ENCODE measurements at places on chromosomes 16 and 17. TPM values are rescaled to one million over a fixed set of nuclear protein-coding genes. Genes with fewer than 3 reads are reported as not detected.
A peak's percentile ranks its signal among the peaks of the same experiment; 100 is the strongest.

Gene TBC1D3B
- total RNA-seq, result 12.5 TPM

DNA sequence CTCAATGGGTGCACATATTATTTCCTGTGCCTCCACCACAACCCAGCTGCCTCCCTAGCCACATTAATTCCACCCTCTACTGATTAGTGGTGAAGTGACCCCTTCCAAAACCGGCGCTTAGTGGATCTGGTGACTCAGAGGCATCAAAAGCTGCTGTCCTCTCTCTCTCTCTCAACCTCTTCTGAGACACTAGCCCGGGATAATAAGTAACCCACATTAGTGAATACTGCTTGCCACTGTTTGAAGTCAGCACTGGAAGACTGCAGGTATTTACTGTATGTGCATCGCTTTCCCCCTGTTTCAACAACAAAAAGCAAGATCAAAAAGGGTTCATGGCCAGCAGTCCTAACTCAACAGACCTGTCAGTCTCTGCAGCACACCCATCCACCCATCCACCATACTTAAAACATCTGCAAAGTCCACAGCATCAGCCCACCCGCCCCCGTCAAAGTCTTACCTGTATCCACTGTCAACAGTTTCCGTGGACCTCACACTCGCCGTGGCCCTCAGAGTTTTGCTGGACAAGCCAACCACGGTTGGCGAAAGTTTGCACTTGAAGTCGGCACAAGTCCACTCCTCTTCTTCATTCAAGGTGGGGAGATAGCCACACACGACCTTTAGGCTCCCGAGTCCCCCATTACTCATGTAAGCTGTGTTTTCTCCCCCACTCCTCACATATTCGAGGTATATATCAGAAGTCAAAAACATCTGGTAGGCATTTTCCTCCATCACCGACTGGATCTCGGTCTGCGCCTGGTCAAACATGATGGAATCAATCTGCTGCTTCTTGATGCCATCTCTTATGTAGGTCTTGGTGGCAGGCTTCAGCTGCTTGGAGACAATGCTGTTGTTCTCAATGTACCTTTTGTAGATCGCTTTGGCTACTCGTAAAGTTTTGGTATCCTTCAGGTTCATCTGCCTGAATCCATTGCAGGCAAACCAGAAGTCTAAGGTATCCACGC is 3.8 kb downstream of the AXIN2 start:
- H3K4me1 ChIP-seq, result peaks cover 23% of the 10 kb centered on the region
- no peak overlapping the region for H3K27ac ChIP-seq
- H3K27me3 ChIP-seq, result peaks cover 3% of the 10 kb centered on the region
- H3K36me3 ChIP-seq, result peaks cover 14% of the 10 kb centered on the region
- DNase-seq, result no peak
- H3K4me3 ChIP-seq, result no peak overlapping the region

Gene KRTAP17-1
- not detected for total RNA-seq

GRCh38 chr16:57601801-57602478 is 26.5 kb upstream of the ADGRG1 start:
- peaks cover 2% of the 10 kb centered on the region for H3K36me3 ChIP-seq
- no peaks in the 10 kb centered on the region for H3K27me3 ChIP-seq
- no peak overlapping the region for H3K4me3 ChIP-seq

Gene TBX21
- total RNA-seq, result not detected

Gene CRHR1
- 0.41 TPM for total RNA-seq

DNA sequence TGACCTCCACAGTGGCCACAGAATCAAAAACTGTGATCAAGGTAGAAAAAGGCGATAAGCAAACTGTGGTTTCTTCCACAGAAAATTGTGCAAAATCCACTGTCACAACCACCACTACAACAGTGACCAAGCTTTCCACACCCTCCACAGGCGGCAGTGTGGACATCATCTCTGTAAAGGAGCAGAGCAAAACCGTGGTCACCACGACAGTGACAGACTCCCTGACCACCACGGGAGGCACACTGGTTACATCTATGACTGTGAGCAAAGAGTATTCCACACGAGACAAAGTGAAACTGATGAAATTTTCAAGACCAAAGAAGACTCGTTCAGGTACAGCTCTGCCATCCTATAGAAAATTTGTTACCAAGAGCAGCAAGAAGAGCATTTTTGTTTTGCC is 83.6 kb downstream of the C17orf58 start:
- no peak overlapping the region for H3K27ac ChIP-seq
- H3K4me1 ChIP-seq, result peaks cover 9% of the 10 kb centered on the region
- H3K27me3 ChIP-seq, result no peaks in the 10 kb centered on the region
- no peak overlapping the region for H3K4me3 ChIP-seq

GRCh38 chr16:66432429-66432828 is 5.3 kb downstream of the BEAN1 start:
- peaks cover 14% of the 10 kb centered on the region for H3K4me1 ChIP-seq
- peaks cover 50% of the 10 kb centered on the region for H3K27me3 ChIP-seq
- H3K27ac ChIP-seq, result no peak overlapping the region
- no peak for DNase-seq
- no peak overlapping the region for H3K4me3 ChIP-seq

DNA sequence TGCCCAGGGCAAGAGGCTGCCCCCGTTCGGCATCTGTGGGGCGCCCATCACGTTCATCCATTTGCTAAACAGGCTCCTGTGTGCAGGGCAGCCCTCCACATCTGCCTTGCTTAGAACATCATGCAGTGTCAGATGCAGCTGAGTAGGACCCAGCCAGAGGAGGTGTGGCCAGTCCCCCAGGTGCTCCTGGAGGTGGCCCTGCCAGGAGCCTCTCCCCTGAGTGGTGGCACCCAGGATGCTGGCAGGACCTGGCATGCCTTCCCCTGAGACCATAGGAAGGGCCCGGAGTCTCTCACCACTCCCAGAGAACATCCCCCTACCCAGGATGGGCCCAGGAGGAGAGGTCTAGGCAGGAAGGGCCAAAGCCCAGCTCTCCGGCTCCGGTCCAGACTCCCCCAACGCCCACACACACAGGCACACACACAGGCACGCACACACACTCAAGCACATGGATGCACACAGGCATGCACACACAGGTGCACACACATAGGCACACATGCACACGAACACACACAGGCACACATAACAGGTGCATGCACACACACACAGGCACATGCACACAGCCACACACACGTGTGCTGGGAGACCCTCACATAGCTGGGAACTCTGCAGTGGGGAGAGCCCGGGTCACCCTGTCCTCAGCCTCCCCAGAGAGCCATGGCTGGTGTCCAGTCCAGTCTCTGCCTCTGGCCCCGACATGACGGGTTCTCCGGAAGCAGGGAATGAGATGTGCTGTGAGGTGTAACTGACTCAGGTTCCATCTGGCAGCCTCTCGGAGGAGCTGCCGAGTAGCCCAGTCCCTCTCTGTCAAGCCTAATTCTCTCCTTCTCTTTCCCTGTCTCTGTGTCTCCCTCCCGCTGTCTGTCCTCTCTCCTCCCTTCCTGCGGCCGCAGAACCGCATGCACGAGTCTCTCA is 74.6 kb downstream of the AMFR start:
- H3K4me3 ChIP-seq, result no peak overlapping the region
- H3K4me1 ChIP-seq, result peaks cover 5% of the 10 kb centered on the region
- H3K27ac ChIP-seq, result no peak overlapping the region
- H3K27me3 ChIP-seq, result no peaks in the 10 kb centered on the region
- H3K36me3 ChIP-seq, result no peaks in the 10 kb centered on the region
- no peak for DNase-seq

GRCh38 chr17:41792845-41793783 is 6.6 kb upstream of the JUP start:
- peaks cover 11% of the 10 kb centered on the region for H3K4me1 ChIP-seq
- DNase-seq, result no peak
- H3K4me3 ChIP-seq, result peak overlapping the region; percentile 27
- no peak overlapping the region for H3K27ac ChIP-seq

GRCh38 chr17:70169709-70170597 is 621 bp downstream of the KCNJ2 start:
- H3K36me3 ChIP-seq, result no peaks in the 10 kb centered on the region
- H3K27ac ChIP-seq, result no peak overlapping the region
- H3K27me3 ChIP-seq, result peaks cover 40% of the 10 kb centered on the region
- peaks cover 28% of the 10 kb centered on the region for H3K4me1 ChIP-seq

- H3K27ac ChIP-seq, result no peak overlapping the region
- H3K36me3 ChIP-seq, result peaks cover 15% of the 10 kb centered on the region
- H3K4me1 ChIP-seq, result no peaks in the 10 kb centered on the region
- no peak for DNase-seq
- no peaks in the 10 kb centered on the region for H3K27me3 ChIP-seq
Measured at GRCh38 chr16:28984091-28984490, 761 bp upstream of the LAT start.

DNA sequence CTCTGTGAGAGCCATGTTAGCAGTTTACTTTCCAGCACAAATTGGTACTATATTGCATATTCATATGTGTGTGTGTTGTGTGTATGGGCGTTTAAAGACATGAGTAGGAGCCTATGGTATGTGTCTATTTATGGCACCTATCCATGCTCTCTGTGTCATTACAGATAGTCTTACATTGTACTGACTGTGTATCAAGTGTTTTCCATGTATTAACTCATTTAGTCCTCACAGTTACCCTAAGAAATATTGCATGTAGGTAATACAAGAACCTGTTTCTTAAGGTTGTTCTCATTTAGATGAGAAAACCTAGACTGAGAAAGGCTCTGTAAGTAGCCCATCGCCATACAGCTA is 1.6 kb downstream of the ALG1 start:
- H3K36me3 ChIP-seq, result peaks cover 5% of the 10 kb centered on the region
- no peaks in the 10 kb centered on the region for H3K27me3 ChIP-seq
- H3K4me3 ChIP-seq, result peak overlapping the region; percentile 98
- no peak for DNase-seq
- no peak overlapping the region for H3K27ac ChIP-seq
- peaks cover 13% of the 10 kb centered on the region for H3K4me1 ChIP-seq

Gene CAPNS2
- not detected for total RNA-seq

GRCh38 chr16:78900044-78900811 is 700.3 kb downstream of the MAF start:
- no peak for DNase-seq
- H3K4me1 ChIP-seq, result peaks cover 5% of the 10 kb centered on the region
- H3K4me3 ChIP-seq, result no peak overlapping the region
- no peaks in the 10 kb centered on the region for H3K36me3 ChIP-seq

Gene CHST5
- 1.5 TPM for total RNA-seq

GRCh38 chr16:67151431-67152097 is 766 bp upstream of the B3GNT9 start:
- peaks cover 4% of the 10 kb centered on the region for H3K4me1 ChIP-seq
- peaks cover 59% of the 10 kb centered on the region for H3K27me3 ChIP-seq
- H3K36me3 ChIP-seq, result peaks cover 10% of the 10 kb centered on the region
- peak overlapping the region; percentile 84 for H3K4me3 ChIP-seq
- DNase-seq, result no peak

Gene SALL1
- total RNA-seq, result 85.7 TPM

DNA sequence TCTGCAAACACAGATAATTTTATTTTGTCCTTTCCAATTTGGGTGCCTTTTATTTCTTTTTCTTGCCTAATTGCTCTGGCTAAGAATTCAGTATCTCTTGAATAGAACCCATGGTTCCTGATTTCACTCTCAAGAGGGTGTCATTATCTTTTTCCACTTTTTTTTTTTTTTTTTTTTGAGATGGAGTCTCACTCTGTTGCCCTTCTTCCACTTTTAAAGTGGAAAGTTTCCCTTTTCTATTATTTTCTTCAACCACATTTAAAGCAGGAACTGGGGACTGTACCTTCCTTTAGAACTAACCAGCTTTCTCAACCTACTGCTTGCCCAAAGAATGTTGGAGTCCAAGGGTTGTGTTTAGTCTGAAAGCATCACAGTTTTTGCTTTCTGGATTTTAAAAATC is 31.1 kb downstream of the SLFN11 start:
- H3K27ac ChIP-seq, result no peak overlapping the region
- peaks cover 60% of the 10 kb centered on the region for H3K27me3 ChIP-seq
- DNase-seq, result no peak
- H3K4me1 ChIP-seq, result no peaks in the 10 kb centered on the region

Gene MYO15B
- 23.7 TPM for total RNA-seq

GRCh38 chr17:57665696-57666095 is 79.4 kb downstream of the CCDC182 start:
- peaks cover 61% of the 10 kb centered on the region for H3K4me1 ChIP-seq
- H3K36me3 ChIP-seq, result peaks cover under 1% of the 10 kb centered on the region
- no peak overlapping the region for H3K27ac ChIP-seq
- no peak for DNase-seq
- no peaks in the 10 kb centered on the region for H3K27me3 ChIP-seq

- peaks cover 40% of the 10 kb centered on the region for H3K4me1 ChIP-seq
- peaks cover 26% of the 10 kb centered on the region for H3K27me3 ChIP-seq
- H3K4me3 ChIP-seq, result no peak overlapping the region
- H3K36me3 ChIP-seq, result no peaks in the 10 kb centered on the region
- H3K27ac ChIP-seq, result peak overlapping the region; percentile 63
Measured at GRCh38 chr17:44917456-44917855, 2.2 kb upstream of the GFAP start.
